ENCODE measurements at places on chromosomes 5 and 9. TPM values are rescaled to one million over a fixed set of nuclear protein-coding genes. Genes with fewer than 3 reads are reported as not detected.

- no peak for DNase-seq
- H3K4me1 ChIP-seq = peaks cover 14% of the 10 kb centered on the region
- no peaks in the 10 kb centered on the region for H3K27me3 ChIP-seq
- H3K27ac ChIP-seq = peak overlapping the region; percentile 98
- peak overlapping the region; percentile 64 for H3K4me3 ChIP-seq
- peaks cover 59% of the 10 kb centered on the region for H3K36me3 ChIP-seq
Measured at GRCh38 chr9:99222416-99223270, 561 bp downstream of the SEC61B start.

DNA sequence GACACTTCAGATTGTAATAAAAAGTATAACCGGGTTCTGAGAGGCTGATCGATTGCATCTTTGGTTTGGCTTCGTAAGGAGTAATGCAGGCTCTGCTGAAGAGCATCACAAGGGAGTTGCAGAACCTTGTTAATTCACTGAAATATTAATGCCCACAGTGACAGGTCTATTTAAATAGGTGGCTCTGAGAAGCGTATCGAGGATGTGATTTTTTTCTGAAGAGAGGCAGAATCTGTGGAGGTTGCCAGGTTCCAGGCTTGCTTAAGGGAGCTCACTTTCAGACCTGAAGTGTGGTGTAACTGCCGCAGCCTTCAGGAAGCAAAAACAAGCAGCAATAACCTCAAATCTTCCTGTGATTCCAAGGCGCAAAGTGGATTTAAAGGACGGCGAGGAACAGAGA lies 80.3 kb downstream of the ANKRD33B start:
- H3K4me1 ChIP-seq = no peaks in the 10 kb centered on the region
- H3K36me3 ChIP-seq = no peaks in the 10 kb centered on the region
- no peak overlapping the region for H3K27ac ChIP-seq
- H3K27me3 ChIP-seq = peaks cover 59% of the 10 kb centered on the region

DNA sequence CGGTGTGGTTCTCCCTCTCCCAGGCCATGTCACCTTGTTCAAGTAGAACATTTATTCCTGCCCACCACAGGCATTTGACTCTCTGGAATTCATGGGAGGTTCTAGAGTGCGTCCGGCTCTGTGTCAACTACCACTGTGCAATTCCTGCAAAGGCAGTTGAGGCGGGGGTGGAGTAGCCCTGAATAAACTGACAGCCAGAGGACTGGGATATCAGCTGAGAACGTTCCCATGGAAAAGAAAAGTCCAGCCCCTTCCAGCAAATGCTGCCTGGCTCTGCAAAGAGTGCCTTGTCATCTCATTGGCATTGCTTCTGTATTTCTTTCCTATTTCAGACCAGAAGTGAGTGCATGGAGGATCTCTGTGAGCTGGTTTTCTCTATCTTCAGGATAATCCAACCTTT lies 18.9 kb upstream of the MEGF9 start:
- H3K4me3 ChIP-seq = no peak overlapping the region
- no peak overlapping the region for H3K27ac ChIP-seq
- DNase-seq = no peak
- no peaks in the 10 kb centered on the region for H3K36me3 ChIP-seq
- H3K27me3 ChIP-seq = no peaks in the 10 kb centered on the region
- H3K4me1 ChIP-seq = no peaks in the 10 kb centered on the region

GRCh38 chr9:70415041-70415440 lies 584 bp upstream of the KLF9 start:
- no peaks in the 10 kb centered on the region for H3K27me3 ChIP-seq
- no peak for DNase-seq
- H3K36me3 ChIP-seq = no peaks in the 10 kb centered on the region
- peak overlapping the region; percentile 99 for H3K27ac ChIP-seq

Gene CYSRT1
- 0.60 TPM for total RNA-seq

Gene BRD3
- total RNA-seq = 37.1 TPM

GRCh38 chr9:91246846-91247245 lies 114.9 kb downstream of the AUH start:
- DNase-seq = no peak
- no peak overlapping the region for H3K27ac ChIP-seq
- peaks cover 19% of the 10 kb centered on the region for H3K4me1 ChIP-seq

- H3K27me3 ChIP-seq = no peaks in the 10 kb centered on the region
- no peak for DNase-seq
- no peak overlapping the region for H3K4me3 ChIP-seq
- H3K4me1 ChIP-seq = no peaks in the 10 kb centered on the region
- no peak overlapping the region for H3K27ac ChIP-seq
Measured at GRCh38 chr5:96004754-96005153, 43.1 kb upstream of the ELL2 start.

Gene TLE1
- total RNA-seq = 0.20 TPM

DNA sequence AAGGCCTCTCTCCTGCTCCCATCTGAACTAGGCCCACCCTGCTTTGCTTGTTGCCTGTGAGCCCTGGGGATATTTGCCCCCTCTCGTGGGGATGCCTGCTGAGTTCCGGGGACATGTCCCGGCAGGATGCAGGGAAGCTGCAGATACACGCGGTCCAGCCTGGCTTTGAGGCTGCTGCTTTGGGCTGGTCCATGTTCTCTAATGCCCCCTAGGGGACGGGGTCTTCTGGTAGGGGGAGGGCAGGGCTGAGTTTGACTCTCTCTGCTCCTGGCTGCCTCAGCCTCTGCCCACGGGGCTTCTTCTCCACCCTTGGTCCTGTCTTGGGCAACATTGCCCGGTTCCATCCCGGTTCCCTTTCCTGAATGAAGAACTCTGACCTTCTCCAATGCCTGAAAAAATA lies 84.9 kb upstream of the ASS1 start:
- DNase-seq = no peak
- H3K4me3 ChIP-seq = no peak overlapping the region
- no peaks in the 10 kb centered on the region for H3K4me1 ChIP-seq
- no peaks in the 10 kb centered on the region for H3K36me3 ChIP-seq
- H3K27me3 ChIP-seq = peaks cover 3% of the 10 kb centered on the region
- H3K27ac ChIP-seq = no peak overlapping the region

GRCh38 chr5:5005353-5005752 lies 134.8 kb upstream of the ADAMTS16 start:
- no peaks in the 10 kb centered on the region for H3K27me3 ChIP-seq
- no peak for DNase-seq
- no peaks in the 10 kb centered on the region for H3K4me1 ChIP-seq
- H3K36me3 ChIP-seq = no peaks in the 10 kb centered on the region
- H3K4me3 ChIP-seq = no peak overlapping the region

Gene SGCD
- total RNA-seq = not detected

- H3K27ac ChIP-seq = no peak overlapping the region
- H3K4me3 ChIP-seq = no peak overlapping the region
Measured at GRCh38 chr9:108272349-108272899, 583.4 kb downstream of the ACTL7B start.

Gene CYFIP2
- total RNA-seq = 2.9 TPM

Gene PCDHB14
- total RNA-seq = not detected

Gene TAF9
- 119 TPM for total RNA-seq

- DNase-seq = no peak
- no peaks in the 10 kb centered on the region for H3K36me3 ChIP-seq
- no peak overlapping the region for H3K4me3 ChIP-seq
Measured at GRCh38 chr5:93406971-93407401, 174.0 kb downstream of the NR2F1-AS1 start.

Gene LCN1
- not detected for total RNA-seq

DNA sequence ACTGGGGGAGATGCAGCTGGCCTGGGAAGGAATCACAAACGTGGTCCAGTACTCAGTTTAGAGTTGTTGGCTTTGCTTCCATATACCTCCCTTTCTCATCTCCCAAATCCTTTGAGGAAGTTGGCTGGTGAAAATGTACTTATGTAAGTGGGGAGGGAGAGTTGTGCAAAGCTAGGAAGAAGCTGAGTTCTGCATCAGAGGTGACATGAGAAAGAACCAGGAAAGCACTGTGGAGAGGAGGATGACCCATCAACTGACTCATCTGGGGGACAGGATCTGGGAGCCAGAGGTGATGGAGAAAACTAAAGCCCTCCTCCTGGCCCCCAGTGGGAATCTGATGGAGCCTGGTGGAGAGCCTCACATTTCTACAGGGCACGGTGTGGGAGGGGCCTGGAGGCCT lies 16.2 kb downstream of the KCNMB1 start:
- no peak overlapping the region for H3K4me3 ChIP-seq
- no peaks in the 10 kb centered on the region for H3K36me3 ChIP-seq
- no peak overlapping the region for H3K27ac ChIP-seq
- no peaks in the 10 kb centered on the region for H3K4me1 ChIP-seq
- peaks cover 11% of the 10 kb centered on the region for H3K27me3 ChIP-seq

DNA sequence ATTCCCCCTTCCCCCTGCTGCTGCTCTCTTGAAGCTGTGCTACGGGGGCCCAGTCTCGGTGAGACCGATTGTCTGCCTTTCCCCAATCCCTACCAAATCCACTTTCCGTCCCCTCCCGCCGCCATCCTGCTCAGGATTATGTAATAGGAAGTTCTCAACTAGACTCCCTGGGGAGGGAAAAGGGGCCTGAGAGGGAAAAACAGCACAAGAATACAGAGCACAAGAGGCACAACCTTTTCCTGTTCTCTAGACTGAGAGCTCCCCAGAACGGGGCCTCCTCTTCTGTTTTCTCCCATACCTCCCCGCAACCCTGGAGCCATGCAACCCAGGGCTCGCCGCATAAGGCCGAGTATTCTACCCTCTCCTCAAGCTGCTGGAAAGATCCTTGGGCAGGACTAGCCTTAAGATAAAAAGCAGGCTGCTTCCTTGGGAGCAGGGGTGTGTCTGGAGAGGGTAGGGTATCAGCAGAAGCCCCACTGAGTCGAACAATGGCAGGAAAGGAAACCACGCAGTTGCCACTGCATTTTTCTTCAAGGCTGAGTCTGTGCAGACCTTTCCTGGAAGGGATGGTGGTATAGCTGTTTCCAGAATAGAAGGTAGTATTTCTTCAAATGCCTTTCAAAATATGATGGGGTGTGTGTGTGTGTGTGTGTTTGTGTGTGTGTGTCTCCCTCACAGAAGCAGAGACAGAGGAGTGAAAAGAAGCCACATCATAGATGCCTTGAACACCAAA lies 12.9 kb downstream of the MYORG start:
- DNase-seq = no peak
- peaks cover 7% of the 10 kb centered on the region for H3K27me3 ChIP-seq
- H3K4me3 ChIP-seq = no peak overlapping the region
- no peaks in the 10 kb centered on the region for H3K4me1 ChIP-seq
- no peaks in the 10 kb centered on the region for H3K36me3 ChIP-seq
- H3K27ac ChIP-seq = no peak overlapping the region

GRCh38 chr5:133751846-133752245 lies 139.5 kb upstream of the FSTL4 start:
- no peaks in the 10 kb centered on the region for H3K4me1 ChIP-seq
- H3K27ac ChIP-seq = no peak overlapping the region
- no peaks in the 10 kb centered on the region for H3K36me3 ChIP-seq
- H3K27me3 ChIP-seq = no peaks in the 10 kb centered on the region
- H3K4me3 ChIP-seq = no peak overlapping the region

Gene LPAR1
- total RNA-seq = 0.13 TPM

Gene HK3
- not detected for total RNA-seq

- H3K27me3 ChIP-seq = no peaks in the 10 kb centered on the region
- H3K4me3 ChIP-seq = no peak overlapping the region
- no peak for DNase-seq
- no peak overlapping the region for H3K27ac ChIP-seq
- peaks cover 18% of the 10 kb centered on the region for H3K4me1 ChIP-seq
Measured at GRCh38 chr9:97365634-97366033, 46.3 kb upstream of the TDRD7 start.

Gene JAKMIP2
- total RNA-seq = not detected

GRCh38 chr9:13732290-13732689 lies 452.8 kb upstream of the MPDZ start:
- DNase-seq = no peak
- H3K27ac ChIP-seq = no peak overlapping the region
- H3K4me1 ChIP-seq = no peaks in the 10 kb centered on the region
- no peaks in the 10 kb centered on the region for H3K36me3 ChIP-seq
- no peaks in the 10 kb centered on the region for H3K27me3 ChIP-seq
- no peak overlapping the region for H3K4me3 ChIP-seq

Gene CDH9
- not detected for total RNA-seq

DNA sequence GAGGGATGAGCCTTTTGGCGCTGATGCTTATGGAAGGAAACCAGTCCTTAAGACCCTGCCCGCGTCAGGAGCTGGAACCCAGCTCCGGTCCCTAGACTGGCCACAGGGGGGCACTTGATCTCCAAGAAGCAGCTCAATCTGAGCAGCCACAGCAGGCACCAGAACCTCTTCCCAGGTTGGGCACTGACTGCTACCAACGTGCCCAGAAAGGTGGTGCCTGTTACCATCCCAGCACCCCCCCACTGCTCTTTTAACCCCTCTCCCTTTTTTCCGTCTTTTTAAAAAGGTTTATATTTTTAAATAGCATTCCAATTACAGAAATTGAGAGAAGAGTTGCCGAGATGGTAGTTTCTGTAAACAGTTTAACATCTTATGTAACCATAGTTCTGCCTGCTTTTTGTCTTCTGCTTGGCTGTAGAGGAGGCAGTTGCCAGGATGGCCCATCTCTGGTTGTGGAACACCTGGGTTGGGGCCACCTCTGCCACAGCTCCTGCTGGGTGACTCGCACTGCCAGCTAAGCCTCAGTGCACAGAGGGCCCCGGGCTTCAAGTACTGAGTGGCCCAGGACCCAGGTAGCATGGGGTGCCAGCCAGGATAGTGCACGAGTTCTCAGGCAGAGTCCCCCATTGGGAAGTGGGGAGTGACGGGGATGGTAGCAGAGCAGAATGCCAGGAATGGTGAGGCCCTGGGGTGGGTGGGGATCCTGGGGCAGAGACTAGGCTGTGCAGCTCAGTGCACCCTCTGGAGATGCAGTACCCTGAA lies 62.8 kb downstream of the PFDN1 start:
- no peak overlapping the region for H3K4me3 ChIP-seq
- H3K27me3 ChIP-seq = no peaks in the 10 kb centered on the region
- H3K4me1 ChIP-seq = peaks cover 30% of the 10 kb centered on the region
- peaks cover 24% of the 10 kb centered on the region for H3K36me3 ChIP-seq
- H3K27ac ChIP-seq = no peak overlapping the region

GRCh38 chr9:131227959-131228460 lies 48.3 kb downstream of the FAM78A start:
- H3K36me3 ChIP-seq = peaks cover 88% of the 10 kb centered on the region
- no peak for DNase-seq
- no peaks in the 10 kb centered on the region for H3K27me3 ChIP-seq
- H3K27ac ChIP-seq = no peak overlapping the region
- H3K4me3 ChIP-seq = no peak overlapping the region

DNA sequence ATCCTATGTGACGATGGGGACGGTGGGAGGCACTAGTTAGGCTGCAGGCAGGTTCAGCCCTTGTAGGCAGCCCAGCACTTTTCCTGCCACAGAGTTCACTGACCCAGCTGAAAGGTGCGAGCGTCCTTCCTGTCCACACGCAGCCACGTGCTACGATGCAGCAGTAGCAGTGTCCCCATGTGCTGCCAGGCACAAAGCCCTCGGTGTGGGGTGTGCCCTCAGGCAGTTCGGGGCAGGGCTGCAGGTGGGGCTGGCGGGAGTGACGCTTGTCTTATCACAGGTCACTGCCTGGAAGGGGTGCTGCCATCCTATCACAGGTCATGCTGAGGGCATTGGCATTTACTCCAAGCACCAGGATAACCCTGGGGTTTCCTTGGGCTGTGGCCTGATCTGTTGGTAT lies 46.8 kb upstream of the CLPTM1L start:
- DNase-seq = no peak
- H3K4me3 ChIP-seq = no peak overlapping the region
- H3K27ac ChIP-seq = no peak overlapping the region
- H3K27me3 ChIP-seq = peaks cover 93% of the 10 kb centered on the region
- no peaks in the 10 kb centered on the region for H3K4me1 ChIP-seq
- no peaks in the 10 kb centered on the region for H3K36me3 ChIP-seq

- DNase-seq = no peak
- H3K27ac ChIP-seq = no peak overlapping the region
- H3K27me3 ChIP-seq = no peaks in the 10 kb centered on the region
- H3K4me3 ChIP-seq = no peak overlapping the region
- H3K36me3 ChIP-seq = no peaks in the 10 kb centered on the region
- no peaks in the 10 kb centered on the region for H3K4me1 ChIP-seq
Measured at GRCh38 chr9:115946530-115946929, 207.1 kb upstream of the PAPPA start.
